BE2C (cell line): ENCODE measurements at places on chromosomes 3 and 15.

GRCh38 chr3:1179146-1179545, 86.3 kb downstream of the CNTN6 start:
- DNase-seq, result no peak

- DNase-seq, result no peak
Measured at GRCh38 chr3:20246662-20247061, 60.7 kb upstream of the SGO1 start.

DNA sequence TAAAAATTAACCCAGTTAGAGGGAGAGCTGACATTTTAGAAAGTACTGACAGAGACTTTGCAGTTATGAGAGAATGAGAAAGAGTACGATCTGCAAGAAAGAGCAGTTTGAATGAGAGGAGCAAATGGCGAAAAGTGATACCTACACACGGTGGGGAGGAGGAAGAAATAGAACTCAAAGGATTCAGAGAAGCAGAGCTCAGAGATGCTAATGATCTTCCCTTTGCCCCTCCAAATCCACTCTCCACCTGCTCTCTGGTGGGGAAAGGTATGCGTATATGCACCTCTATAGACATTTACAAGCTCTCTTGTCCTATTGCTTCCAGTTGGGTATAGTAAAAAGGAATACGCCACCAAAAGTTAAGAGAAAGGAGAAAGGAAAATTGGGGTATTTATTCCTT, 123.3 kb upstream of the TTC14 start:
- no peak for DNase-seq

- DNase-seq, result no peak
Measured at GRCh38 chr3:9396301-9396631, 1.1 kb upstream of the SETD5 start.

- DNase-seq, result no peak
Measured at GRCh38 chr3:192929146-192929545, 11.5 kb upstream of the MB21D2 start.

- DNase-seq, result no peak
Measured at GRCh38 chr3:79157191-79157590, 610.6 kb downstream of the ROBO1 start.
